ENCODE measurements at places on chromosomes 12 and 14.

- no peak overlapping the region for H3K27ac ChIP-seq
- peaks cover 10% of the 10 kb centered on the region for H3K36me3 ChIP-seq
- DNase-seq, result no peak
- H3K27me3 ChIP-seq, result no peaks in the 10 kb centered on the region
- H3K4me3 ChIP-seq, result peak overlapping the region; percentile 37
These were observed 2.3 kb downstream of the TULP3 start for GRCh38 chr12:2893007-2893406.

DNA sequence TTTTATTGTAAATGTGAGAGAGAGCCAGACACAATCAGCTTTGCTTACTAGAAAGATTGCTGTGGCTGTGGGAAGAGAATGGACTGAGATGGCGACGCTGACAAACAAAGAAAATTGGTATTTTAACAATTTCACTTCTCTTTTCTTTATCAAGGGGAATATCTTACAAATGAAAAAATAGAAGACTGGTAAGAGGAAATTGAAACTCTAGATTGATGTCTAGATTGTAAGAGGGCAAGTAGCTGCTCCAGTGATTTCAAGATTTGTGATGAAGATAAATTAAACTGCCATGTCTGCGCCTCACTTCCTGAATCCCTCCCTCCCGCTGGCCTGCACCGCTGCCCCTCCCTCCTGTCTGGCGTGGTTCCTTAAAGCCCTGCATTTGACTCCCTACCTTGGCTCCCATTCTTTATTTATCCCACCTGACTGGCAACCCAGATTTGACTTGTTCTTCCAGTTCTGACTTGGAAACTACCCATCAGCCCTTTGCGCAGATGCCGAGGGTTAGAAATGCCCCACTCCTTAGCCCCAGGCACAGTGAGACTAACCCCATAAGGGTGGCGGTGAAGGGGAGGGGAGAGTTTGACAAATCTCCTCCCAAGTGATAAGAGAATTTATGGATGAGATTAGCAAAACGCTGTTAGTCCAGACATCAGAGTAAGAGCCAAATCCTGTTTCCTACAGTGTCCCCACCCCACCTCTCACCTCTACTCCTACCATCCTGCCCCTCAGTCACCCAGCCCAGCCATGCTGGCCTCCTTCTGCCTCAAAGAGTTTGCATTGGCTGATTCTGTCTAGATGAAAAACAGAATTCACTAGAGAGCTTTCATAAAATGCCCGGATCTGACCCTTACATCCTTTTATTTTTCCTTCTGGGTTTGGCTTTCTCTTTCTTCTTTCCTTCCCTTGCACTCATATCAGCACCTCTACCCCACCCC, 125.3 kb upstream of the ATF7IP start:
- DNase-seq, result no peak
- H3K36me3 ChIP-seq, result peaks cover 11% of the 10 kb centered on the region
- H3K27ac ChIP-seq, result peak overlapping the region; percentile 86
- H3K27me3 ChIP-seq, result no peaks in the 10 kb centered on the region
- H3K4me3 ChIP-seq, result peak overlapping the region; percentile 73

DNA sequence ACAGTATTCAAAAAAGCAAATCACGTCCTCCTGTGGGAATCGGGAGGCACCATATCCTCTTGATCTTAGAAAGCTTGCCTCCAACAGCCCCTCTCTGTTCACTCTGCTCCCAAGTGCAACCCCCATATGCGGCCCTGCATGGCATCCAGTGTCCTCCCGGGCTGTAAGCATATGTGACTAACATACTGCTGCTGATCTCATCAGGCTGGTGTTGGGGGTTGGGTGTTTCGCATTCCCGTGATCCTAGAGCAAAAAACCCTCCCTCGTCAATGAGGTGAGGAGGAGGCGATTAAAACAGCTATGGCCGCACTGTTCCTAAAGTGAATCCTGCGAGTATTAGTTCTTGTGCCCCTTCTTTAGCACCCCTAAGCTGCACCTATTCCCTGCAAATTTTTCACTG, 28.1 kb upstream of the PPM1A start:
- no peak overlapping the region for H3K4me3 ChIP-seq
- no peak overlapping the region for H3K27ac ChIP-seq
- H3K36me3 ChIP-seq, result no peaks in the 10 kb centered on the region
- H3K27me3 ChIP-seq, result no peaks in the 10 kb centered on the region
- DNase-seq, result no peak

DNA sequence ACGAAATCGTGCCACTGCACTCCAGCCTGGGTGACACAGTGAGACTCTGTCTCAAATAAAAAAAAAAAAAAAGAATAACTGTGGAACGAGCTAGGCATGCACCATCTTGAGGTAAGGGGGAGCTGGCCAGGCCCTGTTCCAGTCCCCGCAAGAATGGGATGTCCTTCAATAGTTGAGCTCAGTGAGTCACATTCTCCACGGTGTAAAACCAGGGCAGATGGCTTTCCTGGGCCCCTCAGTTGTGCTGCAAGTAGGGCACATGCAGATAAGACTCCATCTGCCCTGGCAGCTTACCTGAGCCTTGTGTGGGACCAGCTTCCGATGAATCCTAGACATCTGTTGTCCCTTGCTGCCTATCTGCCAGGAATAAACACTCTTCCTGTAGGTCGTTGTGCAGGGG, 312.1 kb downstream of the VRK1 start:
- H3K36me3 ChIP-seq, result no peaks in the 10 kb centered on the region
- no peaks in the 10 kb centered on the region for H3K4me1 ChIP-seq
- no peak overlapping the region for H3K4me3 ChIP-seq
- peaks cover 5% of the 10 kb centered on the region for H3K27me3 ChIP-seq

DNA sequence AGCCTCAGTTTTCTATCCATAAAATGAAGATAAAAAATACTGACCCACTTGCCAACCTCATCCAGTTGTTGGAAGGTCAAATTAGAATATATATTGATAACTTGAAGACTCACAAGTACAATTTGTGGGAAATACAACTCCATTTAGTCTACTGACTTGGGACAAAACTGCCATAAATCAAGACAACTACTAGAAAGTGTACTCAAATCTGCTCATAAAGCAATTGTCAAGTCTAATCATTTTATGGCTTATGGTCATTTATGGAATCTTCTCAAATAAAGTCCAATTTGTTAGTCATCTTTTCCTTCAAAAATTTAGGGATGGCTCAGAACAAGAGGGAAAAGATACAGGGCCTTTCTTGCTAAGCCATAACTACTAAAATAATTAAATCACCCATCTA, 7.0 kb downstream of the BTG1 start:
- peaks cover 86% of the 10 kb centered on the region for H3K36me3 ChIP-seq
- no peak for DNase-seq
- H3K27me3 ChIP-seq, result no peaks in the 10 kb centered on the region
- peak overlapping the region; percentile 87 for H3K27ac ChIP-seq

Data from activated T-helper 2 cell treated with anti-CD3 and anti-CD28 coated beads, Interferon-gamma antibody, Interleukin-2, Interleukin-4, amounts not matched to agents 10 μg/mL and 5 μg/mL and 100 μg/mL, durations not matched to agents 14 hours and 24 hours and 36 hours (primary cell).